Pulmonary artery endothelial cell (primary cell): ENCODE measurements at places on chromosomes 4 and X. TPM values are rescaled to one million over a fixed set of nuclear protein-coding genes. Genes with fewer than 3 reads are reported as not detected.

The FGG gene
- not detected in 2 replicates for total RNA-seq

The TLR2 gene
- 0.33 and 1.3 TPM in 2 replicates for total RNA-seq

DNA sequence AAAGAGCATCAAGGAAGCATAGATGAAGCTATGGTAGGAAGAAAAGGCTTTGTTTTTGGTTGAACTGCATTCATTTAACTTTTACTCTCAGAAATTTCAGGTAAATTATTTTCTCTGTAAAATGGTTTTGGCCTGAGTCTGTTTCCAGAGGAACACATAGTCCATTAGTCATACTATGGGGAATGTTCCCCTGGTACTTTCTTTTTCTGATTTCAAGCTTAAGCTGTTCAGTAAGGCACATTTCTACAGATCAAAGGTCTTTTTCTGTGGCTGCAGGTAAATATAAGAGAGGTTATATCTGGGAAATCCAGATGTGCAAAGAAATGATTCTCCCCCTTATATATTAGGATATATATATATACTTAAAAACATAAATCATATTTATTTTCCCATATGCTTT lies 1744.4 kb upstream of the ADGRL3 start:
- DNase-seq: no peak

- peak; percentile 8 for DNase-seq
These were observed 40.4 kb downstream of the RNF212 start for GRCh38 chr4:1072830-1073446.

- no peak for DNase-seq
These were observed 64.8 kb downstream of the NCAPG start for GRCh38 chr4:17875402-17876070.

- no peak for DNase-seq
These were observed 552.3 kb downstream of the PCDH7 start for GRCh38 chr4:31272331-31273061.

DNA sequence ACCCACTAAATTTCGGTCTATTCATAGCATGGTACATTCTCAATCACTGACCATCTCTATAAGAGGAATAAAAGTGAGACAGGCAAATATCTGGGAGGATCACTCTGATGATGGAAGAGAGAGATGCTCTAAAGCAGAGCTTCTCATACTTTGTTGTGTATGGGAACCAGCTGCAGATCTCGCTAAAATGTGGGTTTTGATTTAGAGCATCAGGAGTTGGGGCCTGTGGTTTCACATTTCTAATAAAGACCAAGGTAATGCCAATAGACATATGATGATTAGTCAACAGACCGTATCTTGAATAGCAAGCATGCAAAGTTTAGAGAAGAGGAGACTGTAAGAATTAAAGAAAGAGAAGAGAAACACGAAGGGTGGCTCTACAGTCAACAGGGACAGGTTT lies 107.4 kb upstream of the FTHL17 start:
- no peak for DNase-seq
